ENCODE measurements at places on chromosomes 6 and 20.

- no peak for DNase-seq
Observed at GRCh38 chr6:44957156-44957555, 371.0 kb upstream of the RUNX2 start.

- no peak for DNase-seq
Observed at GRCh38 chr6:84524636-84525035, 239.8 kb downstream of the TBX18 start.

GRCh38 chr6:156189195-156189594, 588.0 kb upstream of the ARID1B start:
- DNase-seq, result no peak

GRCh38 chr6:149033454-149033853, 284.1 kb upstream of the TAB2 start:
- DNase-seq, result no peak

DNA sequence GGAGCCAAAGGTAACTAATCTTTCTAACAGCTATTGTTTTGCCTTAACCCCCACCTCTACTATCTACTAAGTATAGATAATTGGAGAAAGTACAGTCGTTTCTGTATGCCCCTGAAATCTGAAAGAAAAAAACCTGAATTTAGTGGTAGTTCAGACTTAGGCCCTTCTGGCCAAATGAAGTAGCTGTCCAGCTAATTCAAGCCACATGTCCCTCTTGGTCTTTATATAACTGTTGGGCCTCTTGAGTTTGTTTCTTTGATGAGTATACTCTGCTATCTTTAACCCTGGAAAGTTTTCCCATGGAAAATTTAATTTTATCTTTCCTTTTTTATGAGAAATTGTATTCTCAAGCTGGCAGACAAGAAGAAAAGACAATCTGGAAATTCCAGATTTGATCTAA, 73.0 kb upstream of the FAM8A1 start:
- no peak for DNase-seq

DNA sequence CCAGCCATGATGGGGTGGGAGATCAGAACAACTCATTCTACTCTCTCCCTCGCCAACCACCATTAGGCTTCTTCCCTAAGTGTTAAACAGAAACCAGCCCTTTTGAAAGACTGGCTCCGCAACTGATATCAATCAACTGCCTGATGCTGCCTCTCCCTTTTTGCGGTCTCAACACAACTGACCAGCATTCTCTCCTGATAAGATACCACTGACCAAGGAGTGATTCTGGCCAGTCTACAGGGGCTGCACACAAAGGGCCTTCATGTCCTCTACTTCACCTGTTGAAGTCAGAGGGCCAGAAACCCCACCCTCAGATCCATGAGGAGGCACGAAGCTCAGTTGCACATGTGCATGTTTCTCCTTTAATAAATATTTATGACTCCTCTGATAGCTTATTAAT, 145.1 kb downstream of the CD24 start:
- DNase-seq, result peak; percentile 86

DNA sequence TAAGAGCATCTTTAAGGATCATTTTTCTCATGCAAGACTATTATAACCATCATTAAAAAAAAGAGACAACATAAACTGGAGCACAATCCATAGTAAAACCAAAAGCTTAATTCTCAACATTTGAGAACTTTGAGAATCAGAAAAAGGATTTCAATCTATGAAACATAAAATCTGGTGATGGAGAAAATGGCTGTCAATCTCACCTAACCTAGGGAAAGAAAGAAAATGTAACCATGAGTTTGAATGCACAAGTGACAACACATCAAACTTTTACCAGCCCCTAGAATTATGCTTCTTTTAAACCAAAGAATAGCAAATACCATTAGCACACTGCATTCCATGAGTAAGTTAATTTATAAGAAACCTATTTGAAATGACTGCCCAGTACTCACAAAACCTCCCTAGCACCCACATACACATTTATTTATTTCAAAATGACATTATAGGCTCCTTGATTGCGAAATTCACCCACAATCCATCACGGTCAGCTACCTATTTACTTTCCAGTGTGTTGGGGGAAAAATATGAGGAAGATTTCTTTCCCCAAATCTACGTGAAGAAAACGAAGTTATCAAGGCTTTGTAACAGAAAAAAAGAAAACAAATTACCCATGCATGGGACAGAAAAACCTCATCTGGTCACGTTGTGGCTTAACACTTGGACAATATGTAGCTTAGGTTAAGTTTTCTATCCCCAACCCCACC, 828 bp downstream of the ASCC3 start:
- no peak for DNase-seq

- DNase-seq, result no peak
Observed at GRCh38 chr6:100267721-100268123, 197.0 kb downstream of the SIM1 start.

- DNase-seq, result no peak
Observed at GRCh38 chr6:44044940-44045671, 82.1 kb downstream of the MRPL14 start.

DNA sequence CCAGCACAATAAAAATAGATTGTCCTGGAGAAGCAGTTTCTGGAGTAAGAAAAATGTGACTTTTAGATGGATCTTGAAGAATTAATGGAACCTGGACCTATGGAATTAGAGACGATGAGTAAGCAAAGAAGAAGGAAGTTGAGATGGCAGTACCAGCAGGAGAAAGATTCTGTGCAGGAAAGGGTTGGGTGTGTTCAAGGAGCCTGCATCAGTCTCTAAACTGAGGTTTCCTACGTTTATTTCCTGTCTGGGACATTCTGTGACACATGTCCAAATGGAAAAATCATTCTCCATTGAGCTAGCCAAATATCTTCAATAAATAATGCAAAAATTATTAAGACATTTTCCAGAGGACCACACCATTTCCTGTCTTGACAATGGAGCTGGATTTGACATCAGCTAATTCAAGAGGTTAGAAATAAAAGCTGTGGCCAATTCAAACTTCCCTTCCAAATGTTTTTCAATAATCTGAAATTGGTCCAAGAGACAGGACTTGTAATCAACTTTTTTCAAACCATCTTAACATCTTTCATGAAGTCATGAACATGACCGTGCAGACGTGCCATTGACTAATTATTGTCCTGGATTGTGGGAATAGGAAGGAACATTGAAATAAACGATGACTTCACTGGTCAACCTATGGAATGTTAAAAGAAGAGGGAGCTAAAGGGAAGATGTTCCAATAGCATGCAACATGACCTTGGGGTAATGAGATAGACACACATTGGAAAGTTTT, 198.3 kb downstream of the ZNF217 start:
- DNase-seq, result no peak

- DNase-seq, result no peak
Observed at GRCh38 chr6:100719883-100720682, 161.0 kb downstream of the ASCC3 start.

DNA sequence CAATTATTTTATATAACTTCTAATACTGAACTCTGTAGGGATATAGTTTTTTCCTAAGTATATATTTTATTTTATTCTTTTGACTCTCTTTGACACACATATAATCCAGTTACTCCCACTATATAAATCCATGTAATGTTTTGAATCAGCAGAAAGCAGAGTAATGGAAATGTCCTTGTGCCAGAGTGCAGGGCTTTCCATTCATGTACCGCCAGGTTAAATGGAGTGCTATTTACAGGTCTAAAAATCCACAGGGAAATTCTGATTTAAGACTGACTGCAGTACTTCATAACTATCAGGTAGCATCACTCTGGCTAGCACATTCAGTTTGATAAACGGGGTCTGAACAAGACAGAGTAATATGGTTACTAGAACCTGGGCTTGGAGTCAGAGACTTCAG, 626.8 kb downstream of the COL12A1 start:
- no peak for DNase-seq

GRCh38 chr6:137661601-137662000, 167.4 kb upstream of the OLIG3 start:
- DNase-seq, result no peak

GRCh38 chr20:6863355-6863754, 95.9 kb downstream of the BMP2 start:
- DNase-seq, result no peak

DNA sequence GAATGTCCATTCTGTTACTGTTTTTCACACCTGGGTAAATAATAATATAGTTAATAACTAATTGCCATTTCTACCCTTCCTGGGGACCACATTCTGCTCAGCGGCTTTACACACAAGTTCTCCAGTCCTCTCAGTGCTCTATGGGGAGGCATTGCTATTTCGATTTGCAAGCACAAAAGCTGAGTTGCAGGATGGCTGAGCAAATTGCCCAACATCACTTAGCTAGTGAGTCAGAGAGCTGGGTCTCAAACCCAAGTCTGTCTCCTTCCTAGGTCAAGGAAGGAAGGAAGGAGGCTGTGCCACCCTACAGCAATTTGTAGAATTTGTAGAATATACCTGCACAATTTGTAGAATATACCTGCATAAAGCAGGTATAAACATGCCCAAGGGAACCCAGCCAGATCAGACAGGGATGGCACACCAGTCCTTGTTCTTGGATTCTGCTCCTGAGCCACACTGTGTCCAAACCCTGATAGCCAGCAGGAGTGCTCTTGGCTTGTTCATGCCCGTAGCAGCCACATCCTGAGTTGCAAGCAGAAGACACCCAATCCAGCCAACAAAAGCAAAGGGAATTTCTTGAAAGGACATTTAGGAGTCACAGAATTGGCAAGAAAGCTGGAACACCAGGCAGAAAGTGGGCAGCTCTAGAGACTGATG, 56.9 kb downstream of the LY86 start:
- DNase-seq, result no peak

- DNase-seq, result no peak
Observed at GRCh38 chr20:24734139-24734538, 214.9 kb upstream of the CST7 start.

- DNase-seq, result no peak
Observed at GRCh38 chr6:41555326-41556300, 9.4 kb downstream of the FOXP4 start.

DNA sequence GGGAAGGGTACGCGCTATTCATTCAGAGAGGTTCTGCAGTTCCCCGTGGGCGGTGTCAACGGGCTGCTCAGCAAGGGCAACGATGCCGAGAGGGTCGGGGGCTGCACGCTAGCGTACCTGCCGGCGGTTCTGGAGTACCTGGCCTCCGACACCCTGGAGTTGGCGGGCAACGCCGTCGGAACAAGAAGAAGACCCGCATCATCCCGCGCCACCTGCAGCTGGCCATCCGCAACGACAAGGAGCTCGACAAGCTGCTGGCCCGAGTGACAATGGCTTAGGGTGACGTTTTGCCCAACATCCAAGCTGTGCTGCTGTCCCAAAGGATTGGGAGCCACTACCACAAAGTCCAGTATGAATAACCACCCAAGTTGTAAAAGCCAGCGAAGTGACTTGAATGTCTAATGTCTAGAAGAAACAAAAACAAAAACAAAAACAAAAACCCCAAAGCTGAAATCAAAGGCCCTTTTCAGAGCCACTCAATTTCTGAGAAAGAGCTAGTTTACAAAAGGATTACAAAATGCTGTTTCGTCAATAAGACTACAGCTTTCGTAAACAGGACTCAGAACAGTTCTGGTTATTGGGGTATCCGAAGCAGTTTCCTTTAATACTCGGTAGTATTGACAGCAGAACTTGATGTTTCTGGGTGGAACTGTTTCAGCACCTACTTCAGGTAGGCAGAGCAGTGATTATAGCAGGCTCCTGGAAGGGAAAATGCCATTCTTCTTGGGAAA, 21.9 kb upstream of the SLC17A4 start:
- DNase-seq, result no peak

GRCh38 chr6:137016356-137016755, 28.4 kb downstream of the IL20RA start:
- DNase-seq, result no peak

GRCh38 chr6:209432-210103, 82.7 kb upstream of the DUSP22 start:
- DNase-seq, result no peak

GRCh38 chr6:26064619-26065257, 22.5 kb upstream of the HFE start:
- no peak for DNase-seq

DNA sequence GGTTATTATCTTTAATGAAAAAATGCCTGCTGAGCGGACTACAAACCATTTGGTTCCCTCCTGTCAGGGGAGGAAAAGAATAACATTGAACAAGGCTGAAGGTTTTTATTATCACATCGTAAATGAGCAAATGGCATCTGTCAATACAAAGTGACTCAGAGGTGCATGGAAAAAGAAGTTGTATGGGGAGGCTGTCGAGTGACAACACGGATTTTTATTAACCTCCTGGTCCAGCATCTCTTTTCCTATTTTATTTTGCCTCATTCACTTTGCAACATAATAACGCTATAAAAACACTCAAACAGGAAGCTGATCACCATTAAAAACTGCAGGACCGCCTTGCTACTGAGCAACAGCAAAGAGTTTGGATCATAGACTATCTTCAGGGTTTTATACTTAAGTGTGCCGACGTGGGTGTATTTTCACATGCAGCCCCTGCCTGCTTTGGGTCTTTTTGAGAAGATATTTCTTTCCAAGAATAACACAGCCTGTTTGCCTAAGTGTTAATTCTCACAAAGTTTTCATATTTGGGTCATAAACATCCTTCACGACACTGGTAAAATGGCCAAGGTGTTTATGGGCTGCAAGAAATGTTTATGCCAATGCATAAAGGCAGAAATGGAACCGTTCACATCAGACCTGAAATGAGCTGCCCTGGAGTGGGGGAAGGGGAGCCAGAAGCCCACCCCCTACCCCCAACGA, 132.1 kb upstream of the SALL4 start:
- no peak for DNase-seq

DNA sequence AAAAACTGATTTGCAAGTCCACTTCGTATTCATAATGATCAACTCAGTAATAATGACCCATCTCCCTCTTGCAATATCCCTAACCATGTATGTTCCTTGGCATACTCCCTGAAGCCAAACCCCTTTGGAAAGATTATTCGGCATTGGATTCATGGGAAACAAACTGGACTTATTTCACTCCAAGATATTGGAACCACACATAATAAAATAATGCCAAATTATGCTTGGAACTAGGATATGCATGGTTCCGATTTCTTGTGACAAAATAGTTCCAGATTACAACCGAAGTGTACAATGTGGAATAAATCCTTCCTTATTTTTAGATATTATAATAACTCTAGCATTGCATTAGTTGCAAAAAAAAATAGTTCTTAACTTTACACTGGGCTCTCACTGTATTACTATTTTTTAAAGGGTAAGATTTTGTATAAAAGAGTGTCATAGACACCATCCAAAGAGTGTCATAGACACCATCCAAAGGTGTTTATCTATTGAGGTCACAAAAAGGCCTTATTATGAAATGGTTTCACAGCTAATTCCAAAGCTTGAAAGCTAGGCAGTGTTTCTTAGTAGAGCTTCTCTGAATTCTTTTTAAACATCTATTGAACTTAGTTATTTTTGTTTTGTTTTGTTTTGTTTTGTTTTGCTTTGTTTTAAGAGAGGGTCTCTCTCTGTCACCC, 410.9 kb upstream of the JARID2 start:
- DNase-seq, result no peak

GRCh38 chr6:106512968-106513574, 116.2 kb downstream of the RTN4IP1 start:
- no peak for DNase-seq

- no peak for DNase-seq
Observed at GRCh38 chr6:85641522-85641896, 1.2 kb downstream of the SYNCRIP start.

DNA sequence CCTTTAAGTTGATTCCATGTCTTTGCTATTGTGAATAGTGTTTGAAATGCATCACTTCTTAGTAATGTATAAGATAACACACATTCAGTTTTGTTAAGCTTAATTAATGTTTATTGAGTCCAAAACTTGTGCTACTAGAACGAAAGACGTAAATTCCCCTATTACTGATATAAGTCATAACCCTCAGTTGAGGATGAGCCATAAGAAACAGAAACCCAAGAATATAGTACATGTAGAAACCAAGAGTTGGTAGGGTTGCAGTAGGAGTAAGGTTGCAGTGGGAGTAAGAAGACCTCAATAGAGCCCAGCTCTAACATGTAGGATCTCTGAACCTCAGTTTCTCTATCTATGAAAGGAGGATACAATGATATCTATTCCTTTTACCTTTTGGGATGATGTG, 19.3 kb downstream of the CITED2 start:
- no peak for DNase-seq
